T-helper 17 cell (primary cell): ENCODE measurements at places on chromosomes 3 and 15.

- DNase-seq = no peak
These were observed 49.9 kb downstream of the TFG start for GRCh38 chr3:100759159-100759558.

DNA sequence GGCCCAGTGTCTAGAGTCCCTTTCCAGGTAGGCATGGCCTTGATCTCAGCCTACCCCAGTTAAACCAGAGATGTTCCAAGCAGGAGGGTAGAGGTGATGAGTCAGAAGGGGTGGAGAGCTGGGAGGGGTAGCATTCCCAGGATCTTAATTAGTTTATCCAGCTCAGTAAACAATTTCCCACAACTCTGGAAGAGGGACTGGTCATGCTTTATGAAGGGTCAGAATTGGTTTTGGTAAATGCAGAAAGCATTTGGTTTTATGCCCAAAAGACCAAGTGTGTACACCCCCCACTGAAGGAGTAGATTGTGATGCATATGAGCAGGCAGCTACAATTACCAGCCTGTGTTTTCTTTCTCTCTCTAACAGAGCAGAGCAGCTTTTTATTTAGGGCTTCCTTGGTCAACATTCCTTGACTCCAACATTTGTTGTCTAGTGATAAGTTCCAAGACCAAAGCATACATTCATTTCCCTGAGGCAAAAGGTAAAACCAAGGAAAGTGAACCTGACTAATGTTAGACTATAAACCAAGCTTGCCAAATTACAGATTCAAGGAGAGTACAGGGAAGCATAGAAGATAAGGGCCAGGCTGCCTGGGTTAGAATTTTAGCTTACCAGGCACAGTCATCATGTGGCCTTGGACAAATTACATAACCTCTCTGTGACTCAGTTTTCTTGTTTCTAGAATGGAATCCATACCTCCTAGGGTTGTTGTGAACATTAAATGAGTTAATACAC, 17.6 kb downstream of the EXOSC7 start:
- DNase-seq = no peak

GRCh38 chr3:33717866-33718594, at the start of gene CLASP2:
Gene CLASP2, minus strand, starts transcription at chr3:33718254. Its CDS starts 252 bp downstream, at chr3:33718002.
- DNase-seq = peak; percentile 76

- no peak for DNase-seq
These were observed 55.2 kb upstream of the GBE1 start for GRCh38 chr3:81816473-81817250.

- DNase-seq = no peak
These were observed 228.7 kb upstream of the ZNF385D start for GRCh38 chr3:21979706-21980105.

GRCh38 chr3:174438501-174439145, 420.5 kb upstream of the NAALADL2 start:
- no peak for DNase-seq
